GM18507 (cell line): ENCODE measurements at places on chromosomes 3 and 15.

GRCh38 chr3:95832146-95832545, 982.2 kb upstream of the EPHA6 start:
- no peak for DNase-seq

- no peak for DNase-seq
Measured at GRCh38 chr15:48891232-48891765, 13.4 kb downstream of the EID1 start.

DNA sequence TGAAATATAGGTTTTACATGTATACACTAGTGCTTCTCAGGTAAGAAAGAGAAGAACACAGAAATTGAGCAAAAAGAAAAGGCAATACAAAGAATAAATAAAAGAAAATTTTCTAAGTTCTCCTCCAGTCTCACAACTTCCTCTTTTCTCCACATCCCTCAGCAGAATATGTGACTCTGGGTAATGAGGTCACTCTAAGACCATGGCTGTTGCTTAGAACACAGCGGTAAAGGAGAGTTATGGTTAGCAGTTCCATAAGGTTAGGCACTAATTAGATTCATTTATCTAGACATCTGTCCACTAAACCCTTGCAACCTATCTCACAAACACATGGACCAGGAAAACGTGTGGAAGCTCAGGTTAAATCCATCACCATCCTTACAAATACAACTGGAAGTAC, 47.9 kb downstream of the IGSF11 start:
- no peak for DNase-seq

DNA sequence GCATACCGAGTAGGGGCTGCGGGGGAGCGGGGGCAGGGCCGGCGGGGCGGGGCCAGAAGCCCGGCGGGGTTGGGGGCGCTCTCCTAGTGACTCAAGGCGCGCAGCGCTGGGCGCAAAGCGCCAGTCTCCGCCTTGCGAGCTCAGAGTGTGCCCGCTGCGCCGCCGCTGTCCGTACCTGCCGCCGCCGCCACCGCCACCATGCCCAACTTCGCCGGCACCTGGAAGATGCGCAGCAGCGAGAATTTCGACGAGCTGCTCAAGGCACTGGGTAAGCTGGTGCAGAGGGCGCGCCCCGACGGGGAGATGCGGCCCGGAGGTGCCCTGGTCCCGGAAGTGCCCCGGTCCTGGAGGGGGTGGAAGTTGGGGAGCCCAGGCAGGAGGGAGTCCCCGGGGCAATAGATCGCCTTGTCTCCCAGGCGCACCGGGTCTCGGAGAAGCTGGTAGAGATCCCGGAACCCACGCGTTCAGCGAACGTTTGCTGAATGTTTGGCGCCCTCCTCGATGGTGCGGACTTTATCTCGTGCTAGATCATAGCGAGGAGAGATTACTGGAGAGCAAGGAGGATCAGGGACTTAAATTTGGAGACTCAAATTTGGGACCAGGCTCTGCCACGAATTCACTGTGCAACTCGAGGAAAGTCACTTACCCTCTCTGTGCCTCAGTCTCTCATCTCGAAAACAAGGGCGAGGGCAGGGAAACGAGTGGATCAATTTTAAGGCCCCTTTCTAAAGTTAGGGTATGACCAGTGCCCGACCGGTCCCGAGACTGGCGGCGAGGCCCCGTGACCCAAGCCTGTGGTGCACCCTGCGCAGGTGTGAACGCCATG, at the start of gene CRABP1:
CRABP1 (plus strand) TSS at position 123 of the 826 bp plus-strand sequence; CDS start at position 199, 76 bp downstream.
- no peak for DNase-seq

DNA sequence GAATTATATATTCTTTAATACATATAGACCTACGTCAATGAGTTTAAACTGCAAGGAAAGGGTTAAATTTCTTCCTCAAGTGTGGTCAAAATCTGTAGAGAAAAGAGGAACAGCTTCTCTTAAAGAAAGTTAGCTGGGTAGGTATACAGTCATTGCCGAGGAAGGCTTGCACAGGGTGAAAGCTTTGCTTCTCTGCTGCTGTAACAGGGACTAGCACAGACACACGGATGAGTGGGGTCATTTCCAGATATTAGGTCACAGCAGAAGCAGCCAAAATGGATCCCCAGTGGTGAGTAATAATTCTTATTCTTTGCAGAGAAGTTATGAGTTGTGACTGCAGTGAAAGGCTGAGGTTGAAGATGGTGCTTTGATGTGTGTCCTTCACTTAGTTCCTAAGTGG, at the start of gene CD86:
CD86 (plus strand) TSS at position 148 of the 400 bp plus-strand sequence; CDS start at position 276, 128 bp downstream.
- DNase-seq: peak; percentile 38

DNA sequence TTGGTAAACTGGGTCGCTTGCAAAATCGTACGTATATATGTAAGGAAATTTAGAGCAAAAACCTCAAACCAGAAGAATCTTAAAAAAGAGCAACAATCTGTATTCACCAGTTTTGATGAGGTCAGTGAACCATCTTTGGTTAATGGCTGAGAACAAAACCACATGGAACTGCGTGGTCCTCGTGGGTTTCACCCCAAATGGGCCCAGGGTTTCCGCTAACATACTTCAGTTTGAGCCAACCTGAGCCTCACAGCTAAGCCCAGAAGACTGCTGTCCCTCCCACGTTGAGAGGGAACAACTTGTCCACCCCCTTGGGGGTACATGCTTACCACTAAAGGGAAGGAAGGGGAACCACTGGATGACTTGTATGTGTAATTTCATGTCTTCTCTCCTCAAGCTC, 204.6 kb downstream of the CACNA2D3 start:
- DNase-seq: no peak

GRCh38 chr3:128180913-128181312, 27.6 kb downstream of the EEFSEC start:
- no peak for DNase-seq

GRCh38 chr3:58588030-58588614, 10.9 kb upstream of the FAM107A start:
- no peak for DNase-seq

- DNase-seq: no peak
Measured at GRCh38 chr3:29245441-29245840, 35.4 kb upstream of the RBMS3 start.

- no peak for DNase-seq
Measured at GRCh38 chr3:149826636-149827035, 13.6 kb downstream of the RNF13 start.

GRCh38 chr3:30222441-30222840, 384.0 kb upstream of the TGFBR2 start:
- no peak for DNase-seq

DNA sequence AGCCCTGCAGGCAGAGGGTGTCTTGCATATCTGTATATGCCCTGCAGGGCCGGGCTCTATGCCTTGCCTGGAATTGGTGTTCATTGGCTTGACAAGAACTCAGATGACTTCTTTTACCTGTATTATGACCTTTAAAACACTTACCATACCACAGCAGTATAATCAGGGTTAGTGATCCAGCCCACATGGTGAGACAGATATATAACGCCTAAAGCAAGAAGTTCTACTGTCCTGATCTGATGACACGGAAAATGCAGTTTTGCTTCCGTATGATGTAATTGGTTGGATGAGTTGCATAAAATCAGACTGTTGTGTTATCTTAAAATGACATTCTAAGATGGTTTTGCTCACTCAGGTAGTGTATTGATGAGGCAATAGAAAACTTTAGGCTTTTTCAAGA, 9.4 kb downstream of the CCDC174 start:
- no peak for DNase-seq

GRCh38 chr3:61005591-61005990, 245.7 kb downstream of the FHIT start:
- no peak for DNase-seq

GRCh38 chr3:11034309-11034985, 41.9 kb downstream of the SLC6A1 start:
- no peak for DNase-seq

GRCh38 chr3:57952208-57952631, 56.0 kb upstream of the FLNB start:
- DNase-seq: no peak

- no peak for DNase-seq
Measured at GRCh38 chr15:29438703-29439055, 169.1 kb upstream of the NSMCE3 start.

DNA sequence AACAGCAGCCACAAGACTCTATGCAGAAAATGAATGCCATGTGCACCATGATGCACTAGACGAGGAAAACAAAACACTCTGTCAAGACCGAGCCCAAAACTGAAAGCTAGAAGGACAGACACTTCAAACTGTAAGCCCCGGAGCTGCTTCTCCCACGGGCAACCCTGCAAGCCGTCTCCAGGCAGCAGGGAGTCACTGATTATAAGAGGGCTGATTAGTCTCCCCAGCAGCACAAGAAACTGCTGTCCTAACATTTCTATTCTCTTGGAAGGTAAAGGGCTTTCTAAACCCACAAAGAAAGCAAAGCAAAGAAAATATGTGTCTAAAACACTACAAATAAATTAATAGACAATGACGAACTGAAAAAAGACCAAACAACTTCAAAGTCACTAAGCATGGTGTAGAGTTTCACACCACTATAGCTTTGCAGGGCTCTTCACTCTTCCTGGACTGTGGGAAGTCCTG, 15.5 kb downstream of the TBC1D2B start:
- DNase-seq: no peak

DNA sequence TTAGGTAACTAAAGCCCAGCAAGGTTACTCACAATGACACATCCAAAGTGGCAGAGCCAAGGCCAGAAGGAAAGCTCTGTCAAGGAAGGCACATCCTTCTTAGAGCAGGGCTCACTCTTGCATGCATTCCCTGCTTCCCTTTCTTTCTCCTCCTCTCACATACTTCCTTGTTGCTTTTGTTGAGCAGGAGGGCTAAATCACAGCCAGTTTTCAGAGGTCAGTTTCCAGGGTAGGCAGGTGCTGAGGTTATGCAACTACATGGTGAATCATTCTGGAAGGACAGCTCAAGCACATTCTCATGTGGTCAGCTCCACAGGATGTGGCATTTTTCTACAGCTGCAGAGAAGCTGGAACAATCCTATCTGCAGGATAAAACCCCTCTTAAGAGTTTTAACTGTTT, 275.6 kb downstream of the ZNF621 start:
- no peak for DNase-seq

DNA sequence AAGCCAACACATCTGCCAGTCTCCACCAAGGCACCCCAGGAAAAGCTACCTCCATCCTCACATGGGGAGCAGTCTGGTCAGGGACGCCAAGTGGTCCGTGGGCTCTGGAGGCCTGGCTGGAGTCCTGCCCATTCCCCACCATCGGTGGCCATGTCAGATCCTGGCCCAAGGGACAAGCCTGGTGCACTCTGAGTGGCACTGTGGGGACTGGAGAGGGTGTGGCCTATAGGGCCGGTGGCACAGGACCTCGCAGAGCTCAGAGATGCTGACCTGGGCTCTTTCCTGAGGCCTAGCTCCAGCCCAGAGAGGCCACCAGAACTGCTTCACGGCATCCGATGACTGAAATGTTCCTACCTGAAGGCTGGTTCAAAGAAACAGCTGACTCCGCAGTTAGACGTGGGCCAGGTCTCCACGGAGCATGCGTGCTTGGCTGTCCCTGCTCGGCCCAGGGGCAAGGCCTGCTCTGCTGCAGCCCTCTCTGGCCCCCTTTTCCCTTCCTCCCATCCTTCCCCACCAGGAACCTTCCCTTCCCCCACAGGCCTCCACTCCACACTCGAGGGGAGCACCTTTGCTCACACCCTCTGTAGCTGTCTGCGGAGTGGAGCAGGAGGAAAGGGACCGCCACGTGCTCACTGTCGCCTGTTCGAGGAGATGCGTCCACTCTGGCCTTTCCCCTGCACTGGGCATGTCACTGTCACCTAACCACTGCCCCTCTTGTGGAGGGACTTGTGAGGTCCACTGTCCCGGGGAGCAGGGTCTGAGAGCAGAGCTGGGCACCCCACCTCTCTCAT, 119.3 kb downstream of the CHSY1 start:
- no peak for DNase-seq

DNA sequence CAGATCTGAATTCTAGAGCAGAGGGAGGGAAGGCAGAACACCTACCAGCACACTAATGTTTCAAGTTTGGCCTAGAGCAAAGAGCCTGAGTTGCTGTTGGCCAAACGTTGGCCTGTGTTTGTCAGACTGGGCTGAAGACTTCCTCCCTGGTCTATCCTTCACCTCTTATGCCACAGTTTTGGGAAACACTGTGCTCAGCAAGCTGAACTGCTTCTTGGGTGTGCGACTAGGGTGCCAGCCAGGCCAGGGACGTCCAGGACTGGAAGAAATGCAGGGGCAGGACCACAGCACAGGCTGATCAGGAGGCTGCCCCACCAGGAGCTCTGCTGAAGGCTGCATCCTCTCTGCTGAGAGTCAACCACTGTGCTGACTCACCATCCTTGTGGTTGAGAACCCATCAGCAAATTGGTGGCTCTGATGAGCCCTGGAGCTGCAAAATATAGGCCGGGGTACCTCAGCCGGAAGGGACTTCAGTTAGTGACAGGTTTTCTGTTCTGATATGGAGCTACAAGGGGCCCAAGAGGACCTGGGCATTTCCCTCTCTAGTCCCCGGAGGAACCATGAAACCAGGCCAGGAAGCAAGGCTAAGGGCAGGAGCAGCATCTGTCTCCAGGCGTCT, 131.6 kb upstream of the RASGRP1 start:
- no peak for DNase-seq

DNA sequence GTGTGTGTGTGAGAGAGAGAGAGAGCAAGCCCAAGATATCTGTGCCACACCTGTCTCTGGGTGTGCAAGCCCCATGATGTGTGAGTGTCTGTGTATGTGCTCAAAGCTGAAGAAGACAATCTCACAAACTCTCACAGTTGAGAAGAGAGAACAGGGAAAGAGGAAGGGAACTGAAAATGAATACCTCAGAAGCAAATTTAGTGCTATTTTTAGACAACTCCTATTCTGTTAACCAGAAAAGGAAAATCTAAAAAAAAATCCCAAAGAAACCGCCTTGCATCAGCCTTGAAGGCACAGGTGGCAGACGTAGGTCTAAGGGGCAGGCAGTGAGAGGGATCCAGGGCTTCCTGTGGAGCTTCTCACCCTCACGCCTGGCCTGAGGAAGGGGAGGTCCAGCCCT, 47.8 kb downstream of the ATP2B2 start:
- DNase-seq: no peak

DNA sequence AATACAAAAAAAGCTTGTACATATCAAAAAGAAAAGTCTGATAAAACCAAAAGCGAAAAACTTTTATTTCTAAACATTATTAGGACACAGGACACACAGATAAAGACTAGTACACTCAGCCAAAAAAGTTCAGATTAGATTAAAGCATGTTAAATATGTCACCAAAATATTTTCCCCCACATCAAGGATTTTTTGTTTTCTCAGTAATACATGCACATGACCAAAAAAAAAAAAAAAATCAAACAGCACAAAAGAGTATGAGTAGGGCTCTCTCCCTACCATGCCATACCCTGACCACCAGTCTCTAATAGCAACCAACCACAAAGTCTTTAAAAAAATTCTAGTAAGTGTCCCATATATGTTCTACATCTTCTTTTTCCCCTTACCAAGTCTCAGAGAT, 77.4 kb downstream of the LRRFIP2 start:
- DNase-seq: no peak

DNA sequence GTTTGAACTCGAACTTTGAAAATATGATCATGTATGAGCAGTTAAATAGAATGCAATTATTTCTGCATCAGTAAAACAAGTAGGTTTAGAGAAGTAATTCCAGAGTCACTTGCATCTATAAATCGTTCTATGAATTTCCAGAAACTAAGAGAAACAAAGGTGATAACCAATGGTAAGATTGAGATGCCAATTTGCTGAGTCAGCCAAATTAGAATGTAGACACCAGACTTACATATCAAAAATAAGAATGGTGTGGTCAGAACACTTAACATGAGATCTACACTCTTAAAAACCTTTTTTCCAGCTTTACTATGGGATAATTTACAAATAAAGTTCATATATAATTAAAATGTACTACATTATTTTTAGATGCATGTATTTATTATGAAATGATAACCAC, 1435.9 kb downstream of the OTOL1 start:
- DNase-seq: no peak

GRCh38 chr3:49785565-49786356, 581 bp downstream of the IP6K1 start:
- no peak for DNase-seq

- DNase-seq: no peak
Measured at GRCh38 chr15:71562251-71562650, 248.1 kb upstream of the NR2E3 start.
